Cardiac ventricle fibroblast (primary cell): ENCODE measurements at places on chromosomes 4 and X. TPM values are rescaled to one million over a fixed set of nuclear protein-coding genes. Genes with fewer than 3 reads are reported as not detected.

PRDM8 gene
- 2.7 and 3.5 TPM in 2 replicates for total RNA-seq

ATOH1 gene
- not detected in 2 replicates for total RNA-seq

ATP5ME gene
- 74.0 and 78.8 TPM in 2 replicates for total RNA-seq

ERCC6L gene
- total RNA-seq = 0.20 and 0.31 TPM in 2 replicates

ZBTB49 gene
- 2.7 and 5.1 TPM in 2 replicates for total RNA-seq

SPANXN4 gene
- total RNA-seq = not detected in 2 replicates

ETDA gene
- not detected in 2 replicates for total RNA-seq
